ENCODE measurements at places on chromosomes 16 and 17.
A peak's percentile ranks its signal among the peaks of the same experiment; 100 is the strongest.

- DNase-seq = no peak
Measured at GRCh38 chr16:47613251-47613650, 152.1 kb downstream of the PHKB start.

DNA sequence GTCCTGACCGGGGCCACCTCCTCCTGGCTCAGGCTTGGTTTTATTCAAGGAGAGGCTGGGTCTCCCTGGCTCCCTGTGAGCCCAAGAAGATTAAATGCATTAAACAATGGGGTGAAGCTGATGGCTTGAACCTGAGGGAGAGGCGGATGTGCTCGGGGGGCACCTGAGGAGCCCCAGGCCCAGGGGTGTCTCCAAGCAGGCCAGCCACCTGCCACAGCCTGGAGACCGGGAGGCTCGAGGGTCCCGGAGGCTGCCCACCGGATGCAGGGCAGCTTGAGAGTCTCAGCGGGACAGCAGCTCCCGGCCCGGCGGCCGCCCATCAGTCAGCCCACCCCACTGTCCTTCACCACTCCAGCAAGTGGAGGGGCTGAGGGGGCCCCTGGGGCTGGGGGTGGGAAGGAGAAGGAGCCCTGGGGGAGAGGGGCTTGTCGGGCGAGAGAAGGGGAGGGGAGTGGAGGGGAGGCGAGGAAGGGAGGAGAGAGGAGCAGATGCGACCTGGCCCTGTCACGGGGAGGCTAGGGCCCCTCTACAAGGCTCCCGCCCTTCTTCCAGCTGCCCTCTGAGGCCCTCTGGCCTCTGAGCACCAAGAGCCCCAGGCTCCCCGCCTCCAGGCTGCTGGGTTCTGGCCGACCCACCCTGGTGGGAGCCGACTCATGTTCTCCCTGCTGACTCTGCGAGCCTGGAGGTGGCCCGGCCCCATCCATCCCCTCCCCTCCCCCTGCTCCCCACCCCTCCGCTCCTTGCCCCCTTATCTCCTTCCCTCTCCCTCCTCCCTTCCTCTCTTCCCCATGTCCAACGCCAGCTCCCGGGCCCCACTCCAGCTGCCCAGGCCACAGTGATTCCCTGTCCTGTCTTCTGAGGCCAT, 13.2 kb downstream of the CD7 start:
- DNase-seq = no peak

GRCh38 chr17:75151930-75152329, 2.4 kb downstream of the JPT1 start:
- DNase-seq = no peak

- DNase-seq = no peak
Measured at GRCh38 chr17:38896346-38896954, 26.6 kb downstream of the LASP1 start.

- no peak for DNase-seq
Measured at GRCh38 chr17:68094481-68095078, 59.0 kb downstream of the KPNA2 start.

- no peak for DNase-seq
Measured at GRCh38 chr17:10648956-10649355, 8.2 kb downstream of the MYH3 start.

DNA sequence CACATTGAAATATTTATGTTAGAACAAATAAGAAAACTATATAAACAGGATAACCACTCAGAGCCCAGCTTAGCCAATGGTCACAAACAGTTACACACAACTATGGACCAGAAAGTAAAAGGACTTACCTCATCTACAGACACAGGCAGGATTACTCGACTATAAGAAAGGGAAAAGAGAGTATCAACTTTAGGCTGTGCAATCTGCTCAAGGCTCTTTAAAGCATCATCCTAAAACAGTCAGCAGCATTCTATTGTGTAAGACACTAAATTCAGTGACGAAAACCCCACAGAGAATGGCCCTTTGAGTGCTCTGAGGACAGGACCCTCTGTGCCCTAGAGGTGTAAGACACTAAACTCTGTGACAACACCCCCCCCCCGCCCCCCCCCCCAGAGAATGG, 4.2 kb downstream of the PITPNA start:
- no peak for DNase-seq

DNA sequence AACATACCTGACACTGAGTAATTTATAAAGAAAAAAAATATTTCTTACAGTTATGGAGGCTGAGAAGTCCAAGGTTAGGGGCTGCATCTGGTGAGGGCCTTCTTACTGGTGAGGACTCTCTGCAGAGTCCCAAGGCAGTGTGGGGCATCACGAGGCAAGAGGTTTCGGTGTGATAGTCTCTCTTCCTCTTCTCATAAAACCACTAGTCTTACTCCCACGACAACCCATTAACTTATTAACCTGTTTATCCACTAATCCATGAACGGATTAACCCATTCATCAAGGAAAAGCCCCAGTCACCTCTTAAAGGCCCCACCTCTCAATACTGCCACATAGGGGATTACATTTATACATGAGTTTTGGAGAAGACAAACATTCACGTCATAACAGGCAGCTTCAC, 20.1 kb downstream of the CIITA start:
- no peak for DNase-seq

DNA sequence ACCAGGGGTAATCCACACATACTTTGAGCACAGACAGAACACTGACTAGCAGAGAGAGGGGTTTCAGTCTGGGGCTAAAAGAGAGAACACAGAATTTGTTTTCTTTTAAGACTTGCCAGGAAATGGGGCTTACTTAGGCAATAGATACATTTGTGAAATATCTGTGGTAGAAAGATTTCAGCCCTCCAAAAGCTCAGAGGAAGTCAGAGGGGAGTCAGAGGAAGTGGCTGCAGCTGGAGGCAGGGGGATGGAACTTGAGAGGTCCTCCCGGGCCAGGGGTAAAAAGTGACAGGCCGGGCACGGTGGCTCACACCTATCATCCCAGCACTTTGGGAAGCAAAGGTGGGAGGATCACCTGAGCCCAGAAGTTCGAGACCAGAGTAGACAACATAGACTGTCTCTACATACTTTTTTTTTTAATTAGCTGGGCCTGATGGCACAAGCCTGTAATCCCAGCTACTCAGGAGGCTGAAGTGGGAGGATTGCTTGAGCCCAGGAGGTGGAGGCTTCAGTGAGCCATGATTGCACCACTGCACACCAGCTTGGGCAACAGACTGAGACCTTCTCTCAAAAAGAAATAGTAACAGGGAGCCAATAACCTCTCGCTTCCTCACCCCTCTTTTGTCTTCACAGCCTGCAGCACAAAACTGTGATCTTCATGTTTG, 49.9 kb downstream of the NLRC5 start:
- no peak for DNase-seq

DNA sequence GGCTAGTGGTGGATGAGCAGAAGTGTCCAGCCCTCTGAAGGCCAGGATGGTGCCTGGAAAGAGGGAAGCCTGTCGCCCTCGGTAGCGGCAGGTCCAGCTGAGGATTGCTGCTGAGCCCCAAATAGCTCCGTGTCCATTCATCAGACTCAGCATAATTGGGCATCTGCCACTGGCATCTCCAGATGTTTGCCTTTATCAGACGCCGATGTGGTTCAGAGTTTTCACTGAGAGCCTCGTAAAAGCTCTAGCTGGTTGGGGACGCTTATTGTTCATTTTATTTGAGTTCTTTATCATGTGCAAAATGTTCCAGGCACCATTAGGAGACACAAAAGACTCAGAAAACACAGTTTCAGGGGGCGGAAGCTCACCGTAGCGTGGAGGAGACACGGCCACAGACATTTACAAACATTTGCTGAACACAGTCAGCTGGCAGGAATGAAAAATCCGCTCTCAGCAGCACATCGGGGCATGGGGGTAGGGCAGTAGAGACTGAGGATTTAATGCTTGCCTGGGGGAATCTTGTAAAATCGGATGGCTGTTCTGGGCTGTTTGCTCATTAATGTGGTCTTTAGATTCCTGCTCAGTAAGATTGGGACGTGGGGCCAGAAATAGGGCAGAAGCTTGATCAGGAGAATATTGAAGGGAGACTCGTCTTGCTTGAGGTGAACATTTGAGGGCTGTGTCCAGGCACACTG, 41.7 kb downstream of the SMPD3 start:
- DNase-seq = no peak

DNA sequence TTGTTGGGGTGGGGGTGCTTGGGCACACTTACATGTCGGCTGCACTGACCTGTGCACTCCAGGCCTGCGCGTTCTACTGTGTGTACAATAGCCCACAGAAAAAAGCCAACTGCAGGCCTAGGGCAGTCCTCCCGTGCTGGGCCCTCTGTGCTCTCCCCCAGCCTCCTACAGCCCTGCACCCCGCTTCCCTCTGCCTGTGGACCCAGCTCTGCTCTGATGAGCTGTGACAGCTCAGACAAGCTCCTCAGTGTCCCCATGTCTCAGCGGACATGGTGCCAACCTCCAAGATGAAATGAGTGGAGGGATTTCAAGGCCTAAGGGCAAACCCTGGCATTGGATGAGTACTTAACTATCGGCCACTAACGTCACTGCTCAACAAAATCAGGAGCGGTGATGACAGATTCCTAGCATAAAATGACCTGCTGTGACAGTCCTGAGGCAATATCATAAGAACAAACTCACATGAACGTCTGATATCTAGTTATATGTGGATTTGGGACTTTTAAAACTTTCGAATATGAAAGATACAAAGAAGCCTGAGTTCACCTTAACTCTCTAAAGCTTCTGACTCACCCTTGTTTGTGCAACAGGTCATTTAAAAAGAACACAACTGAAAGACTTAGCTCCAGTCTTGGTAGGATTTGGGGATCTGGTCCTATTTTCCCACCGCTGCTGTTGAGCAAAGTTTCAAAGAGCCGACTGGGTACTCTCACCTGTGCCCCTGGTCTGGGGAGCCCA, 34.7 kb downstream of the CCDC57 start:
- DNase-seq = no peak

- DNase-seq = no peak
Measured at GRCh38 chr17:2302778-2303203, 794 bp downstream of the SMG6 start.

GRCh38 chr17:77233635-77234334, 93.0 kb downstream of the SEC14L1 start:
- no peak for DNase-seq

- no peak for DNase-seq
Measured at GRCh38 chr16:4409081-4409932, 7.1 kb downstream of the CORO7 start.

DNA sequence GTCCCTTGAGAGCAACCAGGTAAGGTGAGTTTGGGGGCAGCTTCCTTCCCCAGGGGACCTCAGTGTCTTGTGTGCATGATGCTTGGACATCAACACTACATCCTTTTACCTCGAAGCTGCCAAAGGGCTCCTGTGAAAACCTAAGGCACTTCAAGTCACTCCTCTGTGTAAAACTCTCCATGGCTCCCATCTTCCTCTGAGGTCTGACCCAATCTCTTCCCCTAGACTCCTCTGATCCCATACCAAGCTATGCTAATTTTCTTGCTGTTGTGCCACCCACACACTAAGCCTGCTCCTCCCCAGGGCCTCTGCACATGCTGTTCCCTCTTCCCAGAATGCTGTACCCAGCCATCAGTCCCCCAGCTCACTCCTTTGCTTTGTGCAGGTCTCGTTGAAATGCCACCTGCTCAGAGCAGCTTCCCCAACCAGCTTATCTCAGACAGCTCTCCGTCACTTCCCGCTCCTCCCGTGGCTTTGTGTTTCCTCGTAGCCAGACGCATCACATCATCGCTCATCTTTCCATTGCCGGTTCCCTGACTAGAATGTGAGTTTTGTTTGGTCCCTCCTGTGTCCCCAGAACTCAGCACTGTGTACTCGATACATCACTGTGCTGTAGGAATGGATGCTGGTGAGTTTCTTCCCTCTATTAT, 78.4 kb downstream of the CNGB1 start:
- no peak for DNase-seq

DNA sequence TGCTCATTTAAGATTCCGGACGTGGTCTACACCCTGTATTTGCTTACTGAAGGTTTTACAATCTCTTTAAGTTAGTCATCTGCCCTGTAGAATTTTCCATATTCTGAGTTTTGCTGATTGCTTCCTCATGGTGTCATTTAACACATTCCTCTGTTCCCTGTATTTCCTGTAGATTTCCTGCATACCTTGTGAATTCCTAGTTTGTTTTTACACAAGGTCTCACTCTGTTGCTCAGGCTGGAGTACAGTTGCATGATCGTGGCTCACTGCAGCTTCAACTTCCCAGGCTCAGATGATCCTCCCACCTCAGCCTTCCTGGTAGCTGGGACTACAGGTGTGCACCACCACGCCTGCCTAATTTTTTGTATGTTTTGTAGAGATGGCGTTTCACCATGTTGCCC, 66.8 kb downstream of the CMIP start:
- no peak for DNase-seq

DNA sequence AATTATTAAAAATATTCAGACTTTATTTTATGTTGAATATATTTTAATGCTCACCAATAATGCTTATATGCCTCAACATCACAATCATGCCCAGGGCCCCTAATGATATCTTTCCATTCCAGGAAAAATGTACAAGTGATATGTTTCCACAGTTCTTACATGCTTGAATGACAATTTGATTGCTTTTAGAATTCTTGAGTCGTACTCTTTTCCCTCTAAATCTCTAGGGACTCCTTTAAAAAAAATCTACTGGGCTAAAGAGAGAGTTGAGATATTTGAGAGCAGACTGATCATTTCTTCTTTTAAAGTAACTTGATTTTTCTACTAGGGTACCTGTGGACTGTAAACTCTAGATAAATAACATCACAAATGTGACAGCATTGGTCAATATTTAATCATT, 18.2 kb upstream of the HLF start:
- no peak for DNase-seq

- no peak for DNase-seq
Measured at GRCh38 chr16:20136446-20136968, 62.8 kb upstream of the GPR139 start.

- DNase-seq = no peak
Measured at GRCh38 chr16:58516768-58517107, 1.4 kb downstream of the SETD6 start.

- no peak for DNase-seq
Measured at GRCh38 chr16:10664720-10665126, 30.0 kb downstream of the TEKT5 start.

DNA sequence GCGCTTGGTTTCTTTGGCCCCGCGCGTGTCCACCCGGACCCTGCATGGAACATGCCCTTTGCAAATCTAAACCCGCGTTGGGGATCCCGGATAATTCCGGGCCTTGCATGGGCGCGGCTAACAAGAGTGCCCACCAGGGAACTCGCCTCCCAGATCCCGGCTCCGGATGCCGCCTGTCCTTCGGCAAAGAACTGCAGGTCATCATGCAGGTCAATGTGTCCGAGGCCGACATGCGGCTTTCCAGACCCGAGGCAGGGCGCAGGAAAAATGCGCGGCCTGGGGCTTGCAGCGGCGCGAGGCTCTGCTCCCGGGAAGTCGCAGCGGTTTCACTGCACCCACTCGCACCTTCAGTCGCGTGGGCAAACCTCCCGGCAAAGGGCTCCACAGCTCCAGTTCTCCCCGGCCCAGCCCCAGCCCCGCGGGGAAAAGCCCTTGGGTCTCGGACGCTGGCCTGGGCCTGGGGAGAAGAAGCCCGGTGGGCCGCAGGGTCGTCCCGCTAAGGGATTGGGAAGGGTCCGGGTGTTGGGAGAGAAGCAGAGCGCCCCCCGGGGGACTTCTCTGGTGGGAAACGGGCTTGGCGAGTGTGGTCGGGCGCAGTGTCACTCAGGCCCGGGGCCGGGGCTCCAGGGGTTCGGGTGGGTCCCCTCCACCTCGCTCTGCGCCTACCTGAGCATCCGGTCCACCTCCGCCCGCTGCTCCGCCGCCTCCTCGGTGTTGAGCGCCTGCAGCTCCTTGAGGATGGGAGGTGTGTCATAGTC, 805 bp downstream of the HNF1B start:
- DNase-seq = peak; percentile 54
